Esophagus muscularis mucosa (tissue), 4 donors: ENCODE measurements at places on chromosomes 13 and 19.
A peak's percentile ranks its signal among the peaks of the same experiment; 100 is the strongest.

- peak; percentile 53 for DNase-seq
Measured at GRCh38 chr13:34620074-34620850, 321.8 kb upstream of the NBEA start.

DNA sequence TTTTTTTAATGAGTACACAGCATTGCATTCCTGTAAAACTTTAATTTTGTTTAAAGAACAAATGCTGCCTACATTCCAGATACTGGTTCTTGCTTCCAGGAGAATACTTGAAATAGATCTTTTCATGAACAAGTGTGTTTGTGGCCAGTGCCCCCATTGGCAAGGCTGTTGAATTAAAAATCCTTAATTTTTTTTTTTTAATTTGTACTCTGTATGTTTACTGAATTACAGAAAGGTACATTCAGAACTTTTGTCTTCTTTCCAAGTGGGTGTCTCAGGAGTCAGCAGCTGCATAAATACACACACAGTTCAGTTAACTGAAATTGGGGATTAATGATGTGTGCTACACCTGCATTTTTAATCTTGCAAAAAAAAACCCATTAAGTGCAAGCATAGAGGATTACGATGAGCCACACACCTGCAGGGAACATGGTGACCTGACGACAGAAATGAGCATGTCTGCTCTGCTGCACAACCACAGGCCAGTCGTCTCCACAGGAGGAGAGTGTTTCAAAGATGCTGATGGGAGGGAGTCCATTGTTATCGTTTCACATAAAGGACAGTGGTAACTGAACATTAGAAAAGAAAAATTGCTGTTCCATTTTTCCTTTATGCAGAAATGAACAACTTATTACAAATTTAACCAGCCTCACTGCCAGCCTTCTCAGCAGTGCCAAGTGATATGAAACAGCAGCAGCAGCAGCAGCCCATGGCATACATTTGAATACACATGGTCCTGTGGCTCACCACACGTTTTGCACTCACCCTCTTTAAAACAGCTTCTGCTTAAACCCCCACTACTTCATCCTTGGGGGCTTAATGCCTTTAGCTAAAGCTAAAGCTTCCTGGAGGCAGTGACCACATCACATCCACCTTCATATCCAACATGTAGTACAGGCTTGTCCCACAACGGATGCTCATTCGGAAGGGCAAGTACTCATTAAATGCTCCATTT lies 72.3 kb upstream of the RFC3 start:
- DNase-seq = no peak

DNA sequence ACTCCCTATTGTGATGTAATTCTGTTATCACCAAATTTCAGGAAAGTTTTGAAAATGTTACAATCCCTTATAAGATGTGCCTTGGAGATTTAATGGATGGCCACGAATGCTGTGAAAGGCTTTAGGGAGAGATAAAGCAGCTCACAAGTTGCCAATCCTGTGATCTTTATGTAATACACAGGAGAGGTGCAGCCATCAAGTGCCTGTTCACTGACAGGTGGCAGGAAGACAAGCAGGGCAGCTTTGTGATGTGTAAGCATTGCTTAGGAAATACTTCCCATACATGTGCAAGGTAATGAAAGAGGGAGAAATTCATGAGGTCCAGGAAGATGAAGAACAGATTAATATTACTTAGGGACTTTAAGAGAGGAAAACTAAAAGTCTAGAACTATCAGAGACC lies 628.8 kb downstream of the SLITRK6 start:
- no peak for DNase-seq

GRCh38 chr13:20461860-20462532 lies 63.7 kb downstream of the CRYL1 start:
- DNase-seq = peak; percentile 31

DNA sequence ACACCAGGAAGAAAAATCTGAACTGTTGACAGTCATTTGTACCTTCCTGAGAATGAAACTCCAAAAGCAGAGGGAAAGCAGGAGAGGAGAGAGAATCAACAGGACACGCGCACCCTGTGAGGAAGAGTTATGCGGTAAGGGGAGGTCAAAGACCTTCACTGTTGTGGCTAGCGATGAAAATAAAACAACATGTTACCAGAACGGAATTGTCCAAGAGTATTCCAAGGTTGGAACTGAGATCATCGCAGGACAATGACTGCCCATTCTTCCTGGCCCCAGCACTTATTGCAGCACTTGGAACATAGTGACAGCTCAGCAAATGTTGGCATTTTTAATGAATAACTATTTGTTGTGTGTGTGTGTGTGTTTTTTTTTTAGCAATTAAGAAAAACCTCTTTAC lies 176.0 kb upstream of the TSC22D1 start:
- no peak for DNase-seq

DNA sequence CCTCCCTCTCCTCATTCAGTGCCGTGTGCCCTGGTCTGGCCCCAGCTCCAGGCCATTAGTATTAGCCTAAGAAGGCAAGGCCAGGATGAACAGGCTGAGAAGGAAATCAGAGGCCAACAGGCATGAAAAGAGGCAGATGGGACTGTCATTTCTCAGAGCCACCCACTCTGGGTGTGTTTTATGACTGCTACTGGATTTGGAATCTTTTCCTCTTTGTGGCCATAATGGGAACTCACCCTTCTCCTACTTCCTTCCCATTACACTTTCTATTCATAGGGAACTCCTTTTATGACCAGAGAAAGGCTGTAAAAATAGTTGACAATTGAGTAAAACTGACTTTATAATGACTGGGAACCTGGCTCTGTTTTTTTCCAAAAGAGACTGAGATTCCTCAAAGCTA lies 17.7 kb downstream of the CEACAM8 start:
- DNase-seq = no peak

DNA sequence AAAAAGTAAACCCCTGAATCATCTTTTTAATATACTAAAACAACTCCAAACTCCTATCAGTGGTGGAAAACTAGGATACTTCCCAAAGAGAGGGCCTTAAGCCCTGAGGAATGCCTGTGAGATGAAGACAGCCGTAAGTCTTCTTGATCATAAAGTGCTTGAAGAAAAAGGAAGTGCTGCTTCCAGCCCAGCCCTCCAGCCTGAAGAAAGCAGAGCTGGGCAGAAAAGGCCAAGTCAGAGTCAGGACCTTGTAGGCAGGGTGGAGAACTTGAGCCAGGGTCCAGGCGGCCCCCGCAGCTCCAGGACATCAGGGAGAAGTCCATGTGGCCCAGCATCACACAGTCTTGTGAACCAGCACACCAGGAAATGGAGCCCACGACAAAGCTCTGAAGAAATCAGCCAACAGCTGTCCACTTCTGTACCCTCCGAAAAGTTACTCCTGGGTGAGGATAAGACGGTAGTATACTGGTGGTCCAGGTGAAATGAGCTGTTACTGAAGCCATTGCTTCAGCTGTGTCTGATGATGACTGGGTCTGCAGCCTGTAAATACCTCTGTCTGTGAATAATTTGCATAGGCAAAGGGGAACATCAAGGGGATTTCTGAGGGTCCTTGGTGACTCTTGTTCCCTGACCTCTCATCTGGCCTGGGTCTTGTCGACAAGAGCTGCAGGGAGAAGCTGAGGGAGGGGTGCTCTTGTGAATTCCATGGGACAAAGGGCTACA lies 18.7 kb upstream of the CRYL1 start:
- DNase-seq = no peak

GRCh38 chr13:61685682-61686012 lies 270.0 kb upstream of the PCDH20 start:
- no peak for DNase-seq

DNA sequence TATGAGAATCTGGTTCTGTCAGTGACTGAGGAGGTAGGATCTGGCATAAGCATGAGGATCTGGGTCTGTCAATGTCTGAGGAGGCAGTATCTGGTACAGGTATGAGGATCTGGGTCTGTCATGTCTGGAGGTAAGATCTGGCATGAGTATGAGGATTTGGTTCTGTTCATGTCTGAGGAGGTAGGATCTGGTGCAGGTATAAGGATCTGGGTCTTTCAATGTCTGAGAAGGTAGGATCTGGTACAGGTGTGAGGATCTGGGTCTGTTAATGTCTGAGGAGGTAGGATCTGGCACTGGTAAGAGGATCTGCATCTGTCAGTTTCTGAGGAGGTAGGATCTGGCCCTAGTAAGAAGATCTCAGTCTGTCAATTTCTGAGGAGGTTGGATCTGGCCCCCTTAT lies 12.4 kb upstream of the PDCD2L start:
- DNase-seq = no peak

GRCh38 chr13:94382517-94382916 lies 97.0 kb downstream of the DCT start:
- no peak for DNase-seq

GRCh38 chr19:56301886-56302620 lies 12.6 kb downstream of the ZSCAN5A start:
- DNase-seq = no peak

GRCh38 chr13:24251525-24251924 lies 57.9 kb upstream of the C1QTNF9 start:
- no peak for DNase-seq

- no peak for DNase-seq
Measured at GRCh38 chr19:50759886-50760285, 10.4 kb upstream of the GPR32 start.

DNA sequence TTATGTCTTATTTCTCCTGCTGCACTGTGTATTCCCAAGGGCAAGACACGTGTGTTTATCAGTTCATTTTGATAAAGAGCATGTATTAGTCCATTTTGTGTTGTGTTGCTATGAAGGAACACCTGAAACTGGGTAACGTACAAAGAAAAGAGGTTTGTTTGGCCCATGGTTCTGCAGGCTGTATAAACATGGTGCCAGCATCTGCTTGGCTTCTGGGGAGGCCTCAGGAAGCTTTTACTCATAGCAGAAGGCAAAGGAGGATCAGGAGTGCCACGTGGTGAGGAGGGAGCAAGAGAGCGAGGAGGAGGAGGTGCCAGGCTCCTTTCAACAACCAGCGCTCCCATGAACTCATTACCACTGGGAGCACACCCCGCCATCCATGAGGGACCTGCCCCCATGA lies 214.0 kb downstream of the UQCRFS1 start:
- DNase-seq = no peak

DNA sequence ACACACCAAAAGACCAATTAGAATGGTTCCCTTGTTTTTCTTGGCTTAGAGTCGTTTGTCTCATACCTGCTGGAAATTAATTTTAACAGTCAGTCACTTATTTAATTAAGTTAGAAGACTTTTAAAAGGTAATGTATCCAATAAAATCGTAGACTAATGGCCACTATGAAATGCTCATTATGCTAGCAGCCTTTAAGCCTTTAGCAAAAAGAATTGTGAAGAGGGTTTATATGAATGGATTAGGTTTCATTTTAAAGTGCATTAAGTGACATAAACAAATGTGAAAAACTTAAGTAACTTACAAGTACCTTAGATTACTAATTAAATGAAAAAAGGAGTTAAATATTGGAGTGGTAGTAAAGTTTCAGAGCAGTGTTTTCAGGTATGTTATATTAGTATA lies 139.6 kb downstream of the RXFP2 start:
- DNase-seq = no peak

GRCh38 chr13:114146629-114147028 lies 14.2 kb upstream of the RASA3 start:
- no peak for DNase-seq

GRCh38 chr19:38433268-38433733 lies at the start of gene RYR1:
Gene RYR1, plus strand, starts transcription at chr19:38433691. Its CDS starts 139 bp downstream, at chr19:38433830.
- DNase-seq = no peak

GRCh38 chr13:98022210-98022609 lies 68.7 kb downstream of the IPO5 start:
- no peak for DNase-seq

DNA sequence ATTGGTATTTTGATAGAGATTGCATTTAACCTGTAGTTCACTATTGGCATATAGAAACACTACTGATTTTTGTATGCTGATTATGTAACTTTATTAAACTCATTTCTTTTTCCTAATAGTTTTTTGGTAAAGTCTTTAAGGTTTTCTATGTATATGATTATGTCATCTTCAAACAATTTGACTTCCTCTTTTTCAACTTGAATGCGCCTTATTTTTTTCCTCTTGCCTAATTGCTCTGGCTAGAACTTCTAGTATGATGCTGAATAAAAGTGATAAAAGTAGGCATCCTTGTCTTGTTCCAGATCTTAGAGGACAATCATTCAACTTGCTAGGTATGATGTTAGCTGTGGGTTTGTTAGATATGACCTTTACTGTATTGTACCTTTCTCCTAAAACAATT lies 1034.9 kb downstream of the PCDH9 start:
- no peak for DNase-seq

- no peak for DNase-seq
Measured at GRCh38 chr19:12994701-12995595, at the start of gene NFIX. Gene NFIX, plus strand, starts transcription at chr19:12995475. Its CDS starts 363 bp downstream, at chr19:12995838.

DNA sequence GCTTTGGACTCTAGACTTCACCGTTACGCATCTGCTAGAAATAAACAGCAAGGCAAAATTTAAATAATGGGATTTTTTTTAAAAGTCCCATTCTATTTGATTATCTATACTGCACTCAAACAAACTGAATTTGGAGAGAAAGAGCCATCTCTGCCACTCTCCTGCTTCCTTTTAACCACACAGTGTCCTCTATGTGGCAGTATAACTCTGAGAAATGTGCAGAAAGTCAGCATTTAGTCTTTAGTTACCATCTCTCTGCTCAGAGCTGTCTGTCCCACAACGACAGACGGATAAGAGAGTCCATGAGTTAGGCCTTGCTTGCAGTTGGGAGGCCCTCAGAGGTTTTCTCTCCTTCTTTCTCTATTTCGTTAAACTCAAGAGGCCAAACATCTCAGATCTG lies 21.2 kb downstream of the CCNA1 start:
- no peak for DNase-seq

DNA sequence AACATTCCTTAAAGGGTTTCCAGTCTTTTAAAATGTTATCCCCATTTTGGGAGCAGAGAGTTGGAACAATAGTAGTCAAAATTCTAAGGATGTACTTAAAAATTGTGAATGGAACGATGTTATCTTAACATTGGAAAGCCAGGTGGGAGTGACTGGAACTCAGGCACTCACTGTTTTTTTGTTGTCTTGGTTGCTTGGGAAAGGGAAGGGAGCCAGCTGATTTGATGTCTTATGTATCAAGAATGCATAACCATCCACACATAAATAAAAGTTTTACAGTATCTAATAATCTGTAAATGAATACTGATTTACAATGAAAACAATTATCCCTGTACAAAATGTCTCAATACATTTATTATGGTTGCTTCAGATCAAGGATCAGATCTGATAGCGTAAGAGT lies 88.7 kb downstream of the SLC10A2 start:
- DNase-seq = peak; percentile 17

DNA sequence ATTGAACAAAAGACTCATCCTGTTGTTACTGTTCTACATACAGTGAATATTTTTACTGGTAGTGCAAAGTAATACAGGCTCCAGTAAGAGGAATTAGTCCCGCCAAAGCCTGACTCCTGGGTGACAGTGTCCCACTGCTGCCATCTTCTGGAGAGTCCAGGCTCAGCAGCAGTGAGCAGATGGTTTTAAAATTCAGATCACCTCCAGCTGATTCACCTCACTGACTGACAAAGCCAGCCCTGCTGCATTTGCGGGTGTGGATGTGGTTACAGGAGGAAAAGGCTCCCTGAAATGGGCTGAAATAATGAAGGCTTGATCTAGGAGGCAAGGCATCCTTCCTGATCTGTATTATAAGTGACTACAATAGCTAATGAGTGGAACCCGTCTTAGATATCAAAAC lies 18.3 kb downstream of the PABPC3 start:
- DNase-seq = peak; percentile 91
